Caco-2 (cell line): ENCODE measurements at places on chromosomes 12 and 14. TPM values are rescaled to one million over a fixed set of nuclear protein-coding genes. Genes with fewer than 3 reads are reported as not detected.

TFCP2 gene
- total RNA-seq: 51.4 and 52.6 TPM in 2 replicates

OR11H7 gene
- not detected in 2 replicates for total RNA-seq

KRT7 gene
- total RNA-seq: 13.9 and 19.9 TPM in 2 replicates

NDUFA12 gene
- 122 and 131 TPM in 2 replicates for total RNA-seq

LRP1 gene
- total RNA-seq: 106 and 111 TPM in 2 replicates

PROX2 gene
- total RNA-seq: not detected in 2 replicates

DNA sequence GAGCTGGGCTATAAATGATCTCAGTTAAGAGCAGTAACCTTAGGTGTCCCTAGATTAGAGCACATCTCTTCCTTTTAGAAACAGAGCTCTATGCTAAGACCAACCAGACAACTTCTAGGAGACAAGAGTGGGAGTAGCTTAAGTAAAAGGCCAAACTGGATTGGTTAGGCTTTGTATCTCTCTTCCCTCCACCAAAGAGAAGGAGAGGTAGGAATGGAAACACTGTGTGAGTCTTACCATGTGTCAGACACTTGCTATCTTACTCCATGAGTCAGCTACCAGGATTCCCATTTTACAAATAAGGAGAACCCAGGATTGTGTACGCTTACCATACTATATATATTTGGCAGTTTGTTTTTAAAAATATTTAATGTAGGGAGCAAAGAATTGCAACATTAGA, 122.9 kb downstream of the PAX9 start:
- DNase-seq: no peak

- DNase-seq: no peak
Observed at GRCh38 chr14:37438444-37438843, 156.6 kb downstream of the FOXA1 start.

- no peak for DNase-seq
Observed at GRCh38 chr12:18443768-18444437, 182.6 kb downstream of the PIK3C2G start.

DNA sequence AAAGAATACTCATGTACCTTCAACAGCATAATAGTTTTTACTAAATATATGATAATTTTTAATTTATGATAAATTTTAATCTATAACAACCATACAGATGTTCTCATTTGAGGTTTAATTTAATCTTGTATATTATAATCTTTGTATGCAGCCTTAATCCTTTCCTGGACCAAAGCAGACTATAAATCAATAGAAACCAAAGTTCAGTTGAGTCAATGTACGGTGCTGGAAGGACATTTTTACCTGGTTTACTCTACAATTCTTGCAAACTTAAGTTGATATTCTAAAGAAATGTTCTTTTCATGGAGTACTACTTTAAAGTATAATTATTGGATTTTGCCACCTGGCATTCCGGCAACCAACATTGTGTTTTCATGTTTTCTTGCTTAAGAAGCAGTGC, 118.0 kb downstream of the STAB2 start:
- DNase-seq: no peak

DNA sequence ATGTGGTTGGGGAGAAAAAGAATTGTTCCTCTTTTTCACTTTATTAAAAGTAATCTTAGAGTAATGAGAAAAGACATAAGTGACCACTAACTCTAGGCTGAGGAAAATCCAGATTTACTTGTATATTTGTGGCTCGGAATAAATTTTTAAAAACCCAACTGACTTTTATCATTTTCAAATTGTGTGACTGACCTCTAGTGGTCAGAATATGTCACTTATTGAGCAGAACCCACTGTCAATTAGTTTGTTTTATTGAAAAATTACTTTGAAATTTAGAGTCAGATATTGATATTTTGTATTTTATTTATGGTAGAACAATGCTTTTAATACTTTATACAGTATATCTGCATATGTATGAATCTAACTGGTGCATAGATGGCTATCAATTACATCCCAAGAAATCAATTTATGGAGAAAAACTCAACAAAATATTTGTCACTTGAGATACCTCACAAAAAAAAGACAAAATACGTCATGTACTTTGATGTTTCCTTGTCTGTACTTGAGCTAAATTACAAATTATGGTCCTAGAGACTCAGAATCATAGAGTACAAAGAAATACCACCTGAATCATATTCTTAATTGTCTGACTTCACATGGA, 229.4 kb downstream of the CNTN1 start:
- DNase-seq: no peak

GRCh38 chr12:131818821-131819585, 9.2 kb upstream of the MMP17 start:
- DNase-seq: no peak

DNA sequence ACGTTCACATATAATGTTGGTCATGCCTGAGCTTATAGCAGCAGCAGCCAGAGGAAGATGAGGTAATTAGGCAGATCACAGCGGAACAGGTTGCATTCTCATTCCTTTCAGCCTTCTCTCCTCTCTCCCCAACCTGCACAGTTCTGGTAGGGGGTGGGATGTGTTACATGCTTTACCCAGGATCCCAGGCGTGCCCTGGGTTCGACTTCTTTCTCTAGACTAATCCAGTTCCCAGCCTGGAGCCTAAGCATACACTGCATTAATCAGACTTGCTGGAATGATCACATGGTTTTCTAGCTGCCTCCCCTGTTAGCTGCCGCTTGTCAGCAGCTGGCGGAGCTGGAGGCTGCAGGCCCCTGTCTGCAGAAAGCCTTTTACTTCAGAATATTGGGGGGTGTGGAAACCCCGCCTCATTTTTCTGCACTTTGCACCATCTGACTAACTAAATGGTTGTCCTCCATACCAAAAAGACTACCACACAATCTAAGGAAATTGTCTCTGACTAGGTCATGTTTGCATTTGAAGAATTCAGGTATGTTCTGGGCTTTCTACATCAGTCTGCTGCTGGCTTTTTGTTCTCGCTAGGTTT, 46.0 kb upstream of the EVL start:
- peak; percentile 55 for DNase-seq

DNA sequence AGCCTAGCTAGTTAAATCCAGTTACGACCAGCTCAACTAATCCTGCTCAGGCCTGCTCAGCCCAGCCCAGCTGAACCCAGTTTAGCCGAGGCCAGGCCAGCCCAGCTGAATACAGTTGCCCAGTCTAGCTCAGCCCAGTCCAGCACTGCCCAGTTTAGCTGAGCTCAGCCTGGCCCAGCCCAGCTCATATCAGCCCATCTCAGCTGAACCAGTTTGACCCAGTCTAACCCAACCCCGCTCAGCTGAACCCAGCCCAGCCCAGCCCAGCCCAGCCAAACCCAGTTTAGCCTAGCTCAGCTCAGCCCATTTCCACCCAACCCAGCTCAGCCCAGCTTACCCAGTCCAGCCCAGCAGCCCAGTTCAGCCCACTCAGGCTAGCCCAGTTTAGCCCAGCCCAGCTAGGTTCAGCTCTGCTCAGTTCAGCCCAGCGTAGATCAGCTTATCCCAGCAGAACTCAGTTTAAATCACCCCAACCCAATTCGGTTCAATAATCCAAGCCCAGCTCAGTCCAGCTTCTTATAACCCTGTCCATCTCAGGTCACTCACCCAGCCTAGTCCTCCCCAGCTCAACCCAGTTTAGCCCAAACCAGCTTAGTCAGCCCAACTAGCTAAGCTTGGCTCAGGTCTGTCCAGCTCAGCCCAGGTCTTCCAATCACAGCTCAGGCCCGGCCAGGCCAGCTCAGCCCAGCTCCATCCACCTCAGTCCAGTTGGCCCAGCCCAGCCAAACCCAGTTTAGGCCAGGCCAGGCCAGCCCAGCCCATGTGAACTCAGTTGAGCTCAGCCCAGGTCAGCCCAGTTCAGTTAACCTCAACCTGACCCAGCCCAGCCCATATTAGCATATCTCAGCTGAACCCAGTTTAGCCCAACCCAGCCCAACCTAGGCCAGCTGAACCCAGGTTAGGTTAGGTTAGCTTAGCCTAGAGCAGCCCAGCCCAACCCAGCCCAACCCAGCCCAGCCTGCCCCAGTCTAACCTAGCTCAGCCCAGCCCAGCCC, 76.7 kb downstream of the TMEM121 start:
- no peak for DNase-seq

DNA sequence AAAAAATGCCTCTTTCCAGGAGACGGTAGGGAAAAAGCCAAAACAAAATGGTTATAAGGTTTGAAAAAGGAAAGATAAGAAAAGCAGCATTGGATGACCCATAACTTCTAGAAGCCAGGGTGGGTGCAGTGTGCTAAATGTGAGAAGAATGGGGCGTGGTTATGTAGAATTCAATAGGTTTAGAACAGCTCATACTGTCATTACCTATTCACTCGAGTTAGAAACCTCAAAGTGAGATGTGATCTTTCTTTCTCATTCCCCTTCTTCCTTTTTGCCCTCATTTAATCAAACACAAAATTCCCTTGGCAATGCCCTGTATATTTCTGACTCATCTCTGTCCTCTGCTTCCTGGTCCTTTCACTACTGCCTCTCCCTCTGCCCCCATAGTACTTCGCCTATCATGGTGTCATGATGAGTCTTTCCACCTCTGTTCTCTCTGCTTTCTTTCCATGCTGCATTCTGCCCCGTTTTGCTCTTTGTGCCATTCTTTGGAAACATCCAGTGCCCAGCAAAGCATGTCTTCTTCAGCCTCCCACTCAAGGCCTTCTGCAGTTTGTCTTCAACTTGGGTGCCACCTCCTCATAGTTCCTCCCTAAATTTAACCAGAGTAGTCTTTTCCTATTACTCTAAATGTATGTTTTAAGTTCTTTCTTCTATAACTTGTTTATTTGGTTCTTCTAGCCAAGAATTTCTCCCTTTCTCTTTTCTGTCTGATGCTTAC, 496.3 kb downstream of the NRXN3 start:
- no peak for DNase-seq

GRCh38 chr12:32534698-32535097, 135.3 kb downstream of the FGD4 start:
- no peak for DNase-seq

DNA sequence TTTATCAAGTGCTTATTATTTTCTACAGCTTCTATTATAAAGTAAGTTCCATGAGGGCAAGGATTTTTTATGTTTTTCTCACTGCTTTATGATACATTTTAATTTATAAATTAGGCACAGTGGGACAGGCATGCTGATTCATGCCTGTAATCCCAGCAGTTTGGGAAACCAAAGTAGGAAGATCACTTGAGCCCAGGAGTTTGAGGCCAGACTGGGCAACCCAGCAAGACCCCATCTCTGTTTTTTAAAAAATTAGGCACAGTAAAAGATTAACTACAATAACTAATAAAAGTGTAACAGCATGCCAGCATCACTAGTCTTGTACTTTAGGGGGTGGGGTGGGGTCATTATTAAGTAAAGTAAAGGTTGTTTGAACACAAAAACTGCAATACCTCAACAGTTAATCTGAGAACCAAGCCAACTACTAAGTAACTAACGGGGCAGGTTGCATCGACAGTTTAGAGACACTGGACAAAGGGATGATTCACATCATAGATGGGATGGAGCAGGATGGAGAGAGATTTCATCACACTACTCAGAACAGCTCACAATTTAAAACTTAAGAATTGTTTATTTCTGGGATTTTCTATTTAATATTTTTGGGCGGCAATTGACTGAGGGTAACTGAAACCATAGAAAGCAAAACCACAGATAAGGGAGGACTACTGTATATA, 119.5 kb downstream of the PLEKHA5 start:
- no peak for DNase-seq

DNA sequence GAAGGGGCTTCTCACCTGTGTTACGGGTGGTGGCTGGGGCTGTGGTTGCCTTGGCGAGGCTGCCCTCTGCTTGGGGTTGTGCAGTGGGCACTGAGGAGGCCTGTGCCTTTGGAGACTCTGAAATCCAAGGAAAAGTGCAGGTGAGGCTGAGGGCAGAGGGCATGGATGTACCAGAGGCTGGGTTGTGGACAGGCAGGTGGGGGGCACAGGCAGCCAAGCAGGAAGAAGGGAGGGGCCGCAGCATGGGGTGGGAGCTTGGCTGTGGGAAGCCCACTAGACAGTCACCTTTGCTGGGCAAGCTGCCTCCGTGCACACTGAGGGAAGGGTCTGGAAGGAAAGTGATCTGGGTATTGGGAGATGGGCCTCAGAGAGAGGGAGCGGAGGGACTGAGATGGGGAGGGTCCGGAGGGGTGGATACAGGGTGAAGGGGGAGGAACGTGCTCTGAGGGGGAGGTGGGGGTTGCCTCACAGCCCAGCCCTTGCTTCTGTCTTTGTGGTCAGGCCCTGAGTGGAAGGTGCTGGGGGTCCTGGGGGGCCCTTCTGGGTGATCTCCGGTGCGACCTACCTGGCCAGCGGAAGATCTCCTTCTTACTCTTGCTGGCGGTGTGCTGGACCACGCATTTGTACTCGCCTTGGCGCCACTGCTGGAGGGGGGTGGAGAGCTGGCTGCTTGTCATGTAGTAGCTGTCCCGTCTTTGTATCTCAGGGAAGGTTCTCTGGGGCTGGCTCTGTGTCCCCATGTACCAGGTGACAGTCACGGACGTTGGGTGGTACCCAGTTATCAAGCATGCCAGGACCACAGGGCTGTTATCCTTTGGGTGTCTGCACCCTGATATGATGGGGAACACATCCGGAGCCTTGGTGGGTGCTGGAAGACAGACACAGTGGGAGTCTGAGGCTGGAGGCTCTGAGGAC, 318.7 kb downstream of the TMEM121 start:
- DNase-seq: no peak

DNA sequence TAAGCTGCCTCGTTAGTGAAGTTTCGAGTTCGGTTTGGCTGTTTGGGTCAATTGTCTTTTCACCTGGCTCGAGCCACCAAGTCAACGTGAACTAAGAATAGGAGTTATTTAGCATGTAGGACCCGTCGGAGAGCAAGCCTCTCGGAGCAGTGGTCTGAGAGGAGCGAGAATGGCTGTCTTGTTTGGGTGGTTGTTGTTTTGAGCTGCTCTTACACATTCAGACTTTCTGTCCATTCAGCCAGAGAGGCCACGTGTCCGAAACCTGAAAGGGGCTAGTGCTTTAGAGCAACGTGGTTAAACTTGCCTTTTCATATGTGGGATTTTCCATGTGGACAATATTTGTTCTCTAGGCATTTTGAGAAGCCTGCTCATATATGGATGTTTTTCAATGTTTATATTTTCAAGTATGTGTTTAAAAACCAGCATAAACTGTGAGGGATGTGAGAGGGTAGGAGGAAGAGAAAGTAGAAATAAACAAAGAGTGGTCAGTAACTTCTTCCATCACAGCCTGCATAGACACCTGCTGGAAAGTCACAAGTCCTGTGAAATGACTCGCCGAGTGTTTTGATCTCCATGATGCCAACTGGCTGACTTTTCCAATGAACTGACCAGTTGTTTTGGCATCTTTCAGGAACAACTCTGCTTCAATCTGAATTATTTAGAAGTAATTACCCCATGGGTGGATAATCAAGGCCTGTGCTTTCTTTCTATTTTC, 221.0 kb downstream of the ASCL1 start:
- no peak for DNase-seq

DNA sequence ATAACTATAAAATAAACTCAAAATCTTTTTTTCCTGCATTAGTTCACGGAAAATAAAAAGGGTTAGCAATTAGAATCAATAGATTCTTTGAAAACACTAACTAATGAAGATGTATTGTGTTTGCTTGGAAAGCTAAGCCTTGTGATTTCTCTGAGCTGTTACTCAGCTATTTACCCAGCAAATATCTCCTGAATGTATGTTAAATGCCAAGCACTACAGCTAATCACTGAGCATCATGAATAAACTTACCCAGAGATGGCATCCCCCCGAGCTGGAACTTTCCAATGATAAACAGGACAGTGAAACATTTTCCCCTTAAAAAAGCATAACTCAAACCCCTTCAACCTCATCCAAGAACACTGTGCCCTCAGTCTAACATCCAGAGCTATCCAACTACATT, 71.2 kb downstream of the SLC2A13 start:
- DNase-seq: no peak

GRCh38 chr12:126385785-126386184, 1320.5 kb downstream of the AACS start:
- no peak for DNase-seq

- peak; percentile 71 for DNase-seq
Observed at GRCh38 chr12:85036234-85036707, at the start of the genes LRRIQ1 and TSPAN19. TSS of gene LRRIQ1 (plus strand) at chr12:85036351. CDS start at chr12:85038177, 1,826 bp downstream. TSS of gene TSPAN19 (minus strand) at chr12:85036277. CDS start at chr12:85029946, 6,331 bp downstream.
